ENCODE measurements at places on chromosomes 4 and X.

GRCh38 chr4:7333801-7334421 is 100.8 kb downstream of the PSAPL1 start:
- DNase-seq: no peak

GRCh38 chr4:62204136-62204535 is 1004.0 kb downstream of the ADGRL3 start:
- DNase-seq: no peak

DNA sequence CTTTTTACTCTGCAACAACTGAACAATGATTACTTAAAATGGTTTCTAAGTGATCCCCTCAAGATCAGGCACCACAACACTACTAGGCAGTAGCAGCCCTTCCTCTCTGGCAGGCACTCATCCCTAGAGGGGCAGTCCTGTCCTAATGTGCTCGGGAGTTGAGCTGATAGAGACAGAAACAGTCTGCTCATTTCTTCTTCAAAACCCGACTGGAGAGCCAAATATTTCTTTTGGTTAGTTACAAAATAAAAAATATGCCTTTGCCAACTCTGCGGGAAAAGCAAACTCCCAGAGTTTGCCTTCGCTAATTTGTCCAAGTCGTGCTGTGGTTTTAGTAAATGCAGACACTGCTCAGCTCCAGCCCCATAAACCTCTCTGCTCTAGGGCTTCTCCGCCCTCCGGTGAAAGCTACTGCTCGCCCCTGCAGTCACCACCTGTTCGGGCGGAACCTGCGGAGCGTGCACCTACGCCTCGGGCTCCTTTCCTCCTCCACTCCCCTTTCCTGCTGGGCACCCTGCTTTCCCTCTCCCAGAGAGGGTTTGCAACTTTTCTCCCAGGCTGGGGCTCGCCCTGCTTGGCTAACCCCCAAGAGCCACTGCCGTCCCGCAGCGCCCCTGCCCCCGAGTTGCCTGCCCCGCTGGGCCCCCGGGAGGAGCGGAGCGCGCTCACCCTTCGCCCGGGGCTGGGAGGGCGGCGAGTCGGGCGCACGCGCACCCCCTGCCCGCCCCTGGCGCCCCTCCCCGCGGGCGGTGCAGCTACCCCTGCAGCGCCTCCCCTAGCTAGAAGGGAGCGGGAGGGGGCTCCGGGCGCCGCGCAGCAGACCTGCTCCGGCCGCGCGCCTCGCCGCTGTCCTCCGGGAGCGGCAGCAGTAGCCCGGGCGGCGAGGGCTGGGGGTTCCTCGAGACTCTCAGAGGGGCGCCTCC is at the start of gene NPNT:
TSS of gene NPNT (plus strand) at position 812 of the 923 bp plus-strand sequence. CDS start 182 bp downstream, outside the sequence.
- DNase-seq: peak; percentile 55

- no peak for DNase-seq
Observed at GRCh38 chr4:754221-755120, 48.8 kb downstream of the PCGF3 start.

- DNase-seq: no peak
Observed at GRCh38 chr4:124946696-124947095, 234.2 kb upstream of the ANKRD50 start.

- peak; percentile 33 for DNase-seq
Observed at GRCh38 chr4:170672381-170672965, 582.7 kb upstream of the AADAT start.

GRCh38 chr4:153383131-153383530 is 38.6 kb downstream of the MND1 start:
- DNase-seq: peak; percentile 21

- no peak for DNase-seq
Observed at GRCh38 chr4:73752424-73752823, 12.1 kb downstream of the CXCL8 start.

- peak; percentile 77 for DNase-seq
Observed at GRCh38 chr4:128427832-128428366, 140.3 kb upstream of the PGRMC2 start.

GRCh38 chrX:48083212-48083611 is 11.8 kb upstream of the ZNF630 start:
- peak; percentile 61 for DNase-seq

GRCh38 chr4:147984065-147984777 is 252.3 kb downstream of the ARHGAP10 start:
- DNase-seq: peak; percentile 58

GRCh38 chr4:17664755-17665154 is 50.3 kb downstream of the MED28 start:
- DNase-seq: no peak

- peak; percentile 89 for DNase-seq
Observed at GRCh38 chrX:70434352-70434866, 10.2 kb upstream of the DLG3 start.

DNA sequence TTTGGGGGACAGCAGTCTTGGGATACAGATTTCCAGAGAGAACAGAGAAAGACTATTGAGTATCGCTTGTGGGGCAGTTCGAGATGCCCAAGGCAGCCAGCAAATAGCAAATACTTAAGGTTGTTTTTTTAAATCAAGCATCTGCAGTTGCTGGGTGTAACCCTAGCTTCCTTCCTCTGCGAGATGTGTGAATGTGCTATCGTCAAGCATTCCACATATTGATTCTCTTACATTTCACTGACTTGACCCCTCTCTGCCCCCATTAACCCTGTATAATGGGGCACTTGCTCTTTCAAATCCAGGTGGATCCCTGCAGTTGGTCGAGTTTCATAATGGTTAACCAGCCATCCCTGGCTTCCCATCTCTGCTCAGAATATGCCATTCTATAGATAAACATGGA is 23.5 kb downstream of the KCNE5 start:
- DNase-seq: no peak
